Lung microvascular endothelial cell (primary cell): ENCODE measurements at places on chromosomes 2 and 18. TPM values are rescaled to one million over a fixed set of nuclear protein-coding genes. Genes with fewer than 3 reads are reported as not detected.

RAB27B gene
- total RNA-seq: under 0.01 TPM in 1 of 2 replicates, not detected in the other

TWSG1 gene
- 35.9 and 41.4 TPM in 2 replicates for total RNA-seq

EVA1A gene
- 19.0 and 43.5 TPM in 2 replicates for total RNA-seq

POMC gene
- 0.22 and 0.99 TPM in 2 replicates for total RNA-seq

PHOSPHO2 gene
- total RNA-seq: 1.7 and 2.6 TPM in 2 replicates

MFSD2B gene
- total RNA-seq: under 0.01 TPM in 2 replicates

TMEM169 gene
- total RNA-seq: under 0.01 and 0.40 TPM in 2 replicates

DLX1 gene
- total RNA-seq: not detected in 2 replicates

CCDC121 gene
- 1.1 and 2.6 TPM in 2 replicates for total RNA-seq

REG3A gene
- not detected in 2 replicates for total RNA-seq

ACMSD gene
- total RNA-seq: not detected in 2 replicates

RRM2 gene
- 5.6 and 16.1 TPM in 2 replicates for total RNA-seq

SH3RF3 gene
- total RNA-seq: 4.8 and 7.3 TPM in 2 replicates

FOXI3 gene
- total RNA-seq: not detected in 2 replicates

TMEM247 gene
- not detected in 2 replicates for total RNA-seq

LYG1 gene
- 0.22 and 0.40 TPM in 2 replicates for total RNA-seq

MYO3B gene
- total RNA-seq: not detected in 2 replicates

BCS1L gene
- total RNA-seq: 19.2 and 24.4 TPM in 2 replicates

MYL12A gene
- total RNA-seq: 943 and 1,280 TPM in 2 replicates

ANKRD30BL gene
- not detected in 2 replicates for total RNA-seq

SLC38A11 gene
- total RNA-seq: not detected in 2 replicates

SOX11 gene
- not detected in 2 replicates for total RNA-seq

RBFA gene
- total RNA-seq: 24.8 and 27.9 TPM in 2 replicates

SCTR gene
- total RNA-seq: not detected in 2 replicates

ASIC4 gene
- total RNA-seq: not detected in 2 replicates

SLC8A1 gene
- under 0.01 and 0.44 TPM in 2 replicates for total RNA-seq

INHBB gene
- total RNA-seq: 11.3 and 21.1 TPM in 2 replicates

DOCK10 gene
- 2.0 and 8.5 TPM in 2 replicates for total RNA-seq

ACADL gene
- total RNA-seq: not detected in 2 replicates

UNC50 gene
- 30.7 and 44.8 TPM in 2 replicates for total RNA-seq

MPV17 gene
- 32.7 and 34.2 TPM in 2 replicates for total RNA-seq

SCYGR4 gene
- total RNA-seq: not detected in 2 replicates

FBXO36 gene
- 0.60 and 0.87 TPM in 2 replicates for total RNA-seq

LIPG gene
- 0.40 and 6.1 TPM in 2 replicates for total RNA-seq

NTSR2 gene
- total RNA-seq: not detected in 2 replicates

SRBD1 gene
- total RNA-seq: 13.3 and 16.5 TPM in 2 replicates

OSR1 gene
- total RNA-seq: 0.65 and 1.6 TPM in 2 replicates

SERPINB10 gene
- total RNA-seq: not detected in 2 replicates

RAB6C gene
- under 0.01 TPM in 2 replicates for total RNA-seq

INPP5D gene
- 25.7 and 43.5 TPM in 2 replicates for total RNA-seq

CD28 gene
- total RNA-seq: under 0.01 and 0.20 TPM in 2 replicates

LYPD6B gene
- not detected in 2 replicates for total RNA-seq

EMX1 gene
- total RNA-seq: not detected in 2 replicates

ESPNL gene
- not detected in 2 replicates for total RNA-seq

STARD6 gene
- total RNA-seq: 0.20 TPM in 1 of 2 replicates, not detected in the other

SERPINB11 gene
- not detected in 2 replicates for total RNA-seq

SLC5A7 gene
- total RNA-seq: not detected in 2 replicates

IL36B gene
- not detected in 2 replicates for total RNA-seq

DPY30 gene
- 48.6 and 51.2 TPM in 2 replicates for total RNA-seq

ANKRD62 gene
- not detected in 2 replicates for total RNA-seq

CXCR4 gene
- total RNA-seq: 2.2 and 33.6 TPM in 2 replicates
